SIG-M5 (cell line): ENCODE measurements at places on chromosomes 7 and 10.

- DNase-seq, result no peak
Measured at GRCh38 chr7:145863-146262, 46.5 kb upstream of the FAM20C start.

- DNase-seq, result peak; percentile 19
Measured at GRCh38 chr10:124534826-124535601, 73.4 kb downstream of the LHPP start.

DNA sequence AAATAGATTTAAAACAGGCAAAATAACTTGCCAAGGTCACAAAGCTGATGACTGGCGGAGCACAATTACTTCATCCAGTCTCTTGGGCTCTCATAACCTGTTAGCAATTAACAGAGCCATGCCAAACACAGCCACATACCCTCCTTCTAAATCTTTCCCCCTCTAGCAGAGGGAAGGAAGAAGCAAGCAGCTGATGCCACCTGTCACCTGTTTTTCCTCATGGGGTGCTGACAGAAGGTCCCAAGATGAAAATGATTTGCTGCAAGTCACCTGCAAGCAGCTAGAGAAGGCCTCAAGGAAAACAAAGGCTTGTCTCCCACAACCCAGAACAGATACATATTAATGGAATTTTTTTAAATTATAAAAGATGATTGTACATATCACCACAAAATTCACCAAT lies 117.8 kb downstream of the GFRA1 start:
- DNase-seq, result no peak

DNA sequence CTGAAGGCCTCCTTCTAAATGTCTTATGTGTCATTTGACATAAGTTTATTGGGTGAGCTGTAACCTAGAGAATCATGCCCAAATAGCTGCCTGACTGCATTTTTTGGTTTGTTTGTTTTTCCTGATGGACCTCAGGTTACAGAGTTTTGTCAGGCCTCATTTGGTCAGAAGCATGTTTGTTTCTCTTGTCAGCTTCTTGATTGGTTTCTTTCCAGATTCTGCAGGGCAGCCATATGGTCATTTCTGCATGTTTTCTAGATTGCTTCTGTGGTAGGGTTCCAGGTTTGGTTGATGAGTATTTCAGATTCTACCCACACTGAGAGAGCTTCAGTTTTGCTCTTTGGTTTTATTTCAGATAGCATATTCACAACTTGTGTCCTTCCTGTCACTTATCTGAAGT lies 28.0 kb downstream of the GLCCI1 start:
- no peak for DNase-seq

- DNase-seq, result no peak
Measured at GRCh38 chr7:158442260-158442659, 145.4 kb downstream of the PTPRN2 start.

- DNase-seq, result no peak
Measured at GRCh38 chr7:100975371-100975821, 6.0 kb downstream of the MUC12 start.
